DMS 273 treated with DMSO at 0.1 percent for 48 hours (cell line): ENCODE measurements at places on chromosomes 1 and 21.

DNA sequence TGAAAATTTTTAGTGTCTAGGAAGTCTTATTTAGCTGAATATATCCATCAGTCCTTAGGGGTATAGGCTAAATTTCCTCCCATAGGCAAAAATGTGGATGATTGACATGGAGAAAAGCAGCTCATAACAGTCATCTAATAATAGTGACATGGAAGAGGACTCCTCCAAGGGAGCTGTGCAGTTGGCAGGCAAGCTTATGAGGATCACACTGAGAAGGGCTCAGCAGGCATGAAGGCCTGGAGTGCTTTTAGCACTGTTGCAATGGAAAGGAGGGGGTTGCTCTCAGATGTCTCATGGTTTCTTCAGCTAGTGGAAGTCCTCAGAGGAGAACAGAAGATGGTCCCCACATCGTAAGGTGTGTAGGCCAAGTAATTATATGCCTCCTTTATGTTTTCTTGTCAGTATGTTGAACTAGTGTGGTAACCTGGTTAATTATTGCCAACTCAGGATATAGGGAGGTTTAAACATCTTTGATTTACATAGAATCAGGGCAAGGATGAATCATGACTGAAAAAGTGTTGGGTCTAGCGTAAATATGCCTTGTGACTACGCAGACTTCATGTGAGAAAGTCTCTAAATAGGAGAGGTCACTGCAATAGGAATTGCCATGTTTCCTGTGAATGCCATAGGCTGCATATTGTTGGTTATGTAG is 18.9 kb downstream of the VN1R5 start:
- no peak for DNase-seq

DNA sequence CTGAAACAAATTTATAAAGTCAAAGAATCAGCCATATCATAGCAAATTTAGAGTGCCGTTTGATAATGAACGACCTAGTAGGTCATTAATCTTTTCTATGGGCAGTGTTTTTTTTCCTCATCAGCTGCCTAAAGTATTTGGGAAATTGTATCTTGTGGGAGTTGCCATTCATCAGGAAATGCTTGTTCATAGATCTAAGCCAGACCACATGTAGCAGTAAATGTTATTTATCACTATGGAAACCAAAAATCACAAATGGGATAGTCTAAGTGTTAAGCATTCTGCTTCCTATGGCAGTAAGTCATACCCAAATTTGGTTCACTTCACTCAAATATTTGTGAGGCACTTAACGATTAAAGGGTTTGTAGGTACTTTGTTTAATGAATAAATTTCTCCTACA is 52.9 kb downstream of the LRRC8D start:
- no peak for DNase-seq

DNA sequence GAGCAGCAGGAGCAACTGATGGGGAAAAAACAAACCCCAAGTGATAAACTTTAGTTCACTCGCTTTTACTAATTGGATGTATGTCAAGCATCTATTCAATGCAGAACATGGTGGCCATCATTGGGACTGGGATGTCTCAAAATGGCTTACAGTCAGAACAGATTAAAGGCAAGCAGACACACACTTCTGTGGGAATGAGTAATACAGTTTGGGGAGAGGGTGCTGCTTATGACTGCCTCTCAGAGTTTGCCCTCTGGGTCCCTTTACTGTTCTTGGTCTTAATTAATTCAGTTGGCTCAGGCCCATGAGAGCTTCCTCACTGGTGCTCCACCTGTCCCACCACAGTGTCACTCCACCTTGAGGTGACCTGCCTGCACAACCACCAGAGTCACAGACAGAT is 119.5 kb downstream of the TBX19 start:
- no peak for DNase-seq

GRCh38 chr1:184379111-184379752 is 7.6 kb upstream of the C1orf21 start:
- DNase-seq: no peak

DNA sequence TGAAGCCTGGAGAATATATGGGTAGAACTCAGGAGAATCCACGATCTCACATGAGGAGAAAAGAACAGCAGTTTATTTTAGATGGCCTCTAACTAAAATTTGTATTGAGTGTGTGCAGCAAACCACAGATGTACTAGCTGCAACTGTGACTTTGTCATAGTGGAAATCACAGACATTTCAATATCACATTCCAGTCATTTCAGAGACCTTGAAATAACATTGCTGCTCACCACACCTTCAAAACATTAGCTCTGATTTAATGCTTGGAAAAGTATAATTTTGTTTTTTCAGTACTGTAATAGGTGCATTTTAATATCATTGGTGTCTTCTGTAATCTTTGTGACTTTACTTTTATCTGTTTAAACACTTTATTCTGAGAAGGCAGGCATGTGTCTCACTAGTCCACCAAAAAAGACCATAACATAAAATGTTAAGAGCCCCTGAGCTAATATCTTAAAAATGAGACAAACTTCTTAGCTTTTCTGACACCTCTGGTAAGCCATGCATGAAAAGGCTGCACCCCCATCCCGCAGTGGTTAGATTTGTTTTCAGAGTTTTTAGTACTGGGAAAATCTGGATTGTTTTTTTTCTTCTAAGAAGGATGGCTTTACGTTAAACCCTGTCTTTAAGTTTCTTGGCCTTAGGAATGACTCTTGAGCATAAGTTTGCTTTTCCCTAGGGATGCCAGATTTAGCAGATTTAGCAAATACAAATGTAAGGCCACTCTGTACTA is 30.1 kb downstream of the KCNJ15 start:
- DNase-seq: no peak

GRCh38 chr1:227712648-227713047 is 22.5 kb downstream of the JMJD4 start:
- no peak for DNase-seq

DNA sequence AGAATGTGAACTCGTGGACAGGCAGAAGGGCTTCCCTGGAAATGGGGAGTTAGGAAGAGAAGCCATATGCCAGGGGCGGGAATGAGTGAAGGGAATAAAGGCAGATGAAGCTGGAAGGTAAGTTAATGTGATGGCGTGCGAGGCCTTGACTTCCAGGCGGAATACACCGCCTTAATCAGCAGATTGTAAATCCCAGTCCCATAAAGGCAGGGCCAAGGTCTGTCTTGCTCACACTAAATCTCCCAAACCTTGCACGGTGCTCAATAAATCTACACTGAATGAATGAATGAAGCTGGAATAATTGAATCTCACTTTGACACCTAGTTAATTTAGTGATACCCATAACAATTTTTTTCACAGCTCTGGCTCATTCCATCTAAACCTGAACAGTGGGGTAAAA is 16.8 kb upstream of the PRDM2 start:
- DNase-seq: no peak

DNA sequence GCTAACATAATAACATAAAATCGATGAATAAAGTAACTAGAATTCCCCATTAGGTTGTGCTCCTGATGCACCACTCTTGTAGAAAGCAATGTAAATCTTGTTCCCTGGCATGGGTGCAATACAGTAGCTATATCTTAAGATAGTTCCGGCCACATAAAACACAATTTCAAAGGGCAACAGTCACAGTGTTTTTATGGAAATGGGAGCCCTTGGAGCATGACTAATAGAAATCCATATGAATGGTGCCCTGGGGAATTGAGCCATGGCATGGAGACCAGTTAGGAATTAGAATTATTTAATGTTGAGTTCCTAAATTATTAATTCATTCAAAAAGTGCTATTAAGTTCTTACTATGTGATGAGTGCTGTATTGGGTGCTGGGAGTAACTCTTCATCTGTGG is 118.7 kb downstream of the KCNK2 start:
- no peak for DNase-seq

- no peak for DNase-seq
Measured at GRCh38 chr1:107048241-107048640, 8.2 kb upstream of the PRMT6 start.

DNA sequence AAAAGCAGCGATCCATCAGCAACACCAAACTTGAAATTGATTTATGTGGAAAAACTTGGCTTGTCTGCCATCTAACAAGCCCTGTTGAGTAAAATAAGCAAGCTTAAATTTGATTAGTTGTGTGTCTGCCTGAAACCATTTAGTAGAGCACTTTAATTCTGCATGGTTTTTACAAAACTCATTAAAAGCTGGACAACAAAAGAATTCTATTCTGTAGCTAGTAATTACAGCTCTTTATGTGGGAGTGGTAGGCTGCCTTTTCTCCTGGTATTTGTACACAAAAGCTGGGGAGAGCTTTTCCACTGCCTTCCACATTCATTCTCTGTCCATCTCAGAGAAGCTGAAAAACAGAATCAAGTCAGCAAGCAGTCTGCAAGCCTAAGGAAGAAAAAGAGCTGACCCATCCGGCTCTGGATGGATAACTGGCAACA is 1.7 kb downstream of the ETS2 start:
- no peak for DNase-seq

DNA sequence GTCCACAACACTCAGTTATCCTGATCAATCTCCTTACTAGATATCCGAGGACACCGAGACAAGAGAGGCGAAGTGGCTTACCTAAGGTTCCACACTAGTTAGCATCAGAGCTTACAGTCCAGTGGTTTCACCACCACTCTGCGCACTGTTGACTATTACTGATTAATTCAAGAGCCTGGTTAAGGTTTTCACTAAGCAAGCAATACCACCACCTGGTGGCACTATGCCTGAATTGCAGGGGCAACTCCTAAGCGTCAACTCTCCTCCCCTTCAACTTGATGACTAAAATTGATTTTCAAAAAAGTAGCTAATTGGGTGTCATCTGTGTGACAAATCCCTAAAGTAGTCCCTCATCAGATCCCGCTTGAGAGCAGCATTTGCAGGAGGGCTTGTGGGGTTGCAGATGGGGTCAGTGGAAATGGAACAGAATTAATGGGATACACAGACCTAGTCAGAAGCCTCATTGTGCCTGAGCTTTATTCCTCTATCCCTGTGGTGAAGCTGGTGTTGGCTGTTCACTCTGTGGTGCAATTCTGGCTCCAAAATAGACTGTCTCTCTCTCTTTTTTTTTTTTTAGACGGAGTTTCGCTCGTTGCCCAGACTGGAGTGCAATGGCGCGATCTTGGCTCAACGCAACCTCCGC is 9.1 kb downstream of the TTC22 start:
- no peak for DNase-seq

GRCh38 chr1:17381161-17381560 is 9.2 kb downstream of the PADI6 start:
- DNase-seq: no peak

- DNase-seq: no peak
Measured at GRCh38 chr1:168980180-168980579, 126.3 kb upstream of the ATP1B1 start.

DNA sequence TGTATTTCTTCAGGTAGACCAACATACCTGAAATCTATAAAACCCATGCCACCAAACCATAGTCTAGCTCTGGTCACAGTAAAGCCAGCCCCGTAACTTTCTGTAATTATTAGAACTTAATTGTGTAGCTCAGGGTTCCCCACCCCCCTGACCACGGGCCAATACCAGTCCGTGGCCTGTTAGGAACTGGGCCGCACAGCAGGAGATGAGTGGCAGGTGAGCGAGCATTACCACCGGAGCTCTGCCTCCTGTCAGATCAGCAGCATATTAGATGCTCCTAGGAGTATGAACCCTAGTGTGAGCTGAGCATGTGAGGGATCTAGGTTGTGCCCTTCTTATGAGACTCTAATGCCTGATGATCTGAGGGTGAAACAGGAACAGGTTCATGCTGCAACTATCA is 14.6 kb downstream of the TENT5C start:
- no peak for DNase-seq

- peak; percentile 76 for DNase-seq
Measured at GRCh38 chr1:214551436-214552173, at the start of gene PTPN14. PTPN14 (minus strand) TSS chr1:214551602; CDS start chr1:214464803, 86,799 bp downstream.
